ENCODE measurements at places on chromosomes 11 and 22.

DNA sequence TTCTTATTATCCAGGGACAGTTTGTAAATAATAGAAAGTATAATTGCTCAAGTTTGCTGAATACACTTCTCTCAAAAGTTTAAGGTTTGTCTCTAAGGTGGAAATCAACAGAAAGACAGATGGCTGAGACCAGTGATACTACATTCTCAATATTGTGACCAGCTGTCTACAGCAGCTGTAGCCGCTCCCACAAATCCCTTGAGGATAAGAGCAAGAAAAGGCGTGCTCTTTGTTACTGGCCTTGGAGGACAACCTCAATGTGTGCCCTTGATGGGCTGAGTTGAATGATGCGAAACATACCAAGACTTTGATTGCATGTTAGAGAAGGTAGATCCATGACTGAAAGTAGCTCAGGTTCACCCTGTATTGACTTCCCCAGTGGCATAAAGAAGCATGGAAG lies 6.1 kb downstream of the OR6M1 start:
- no peak for DNase-seq

GRCh38 chr11:120739780-120740179 lies 228.2 kb downstream of the GRIK4 start:
- no peak for DNase-seq

- DNase-seq = no peak
Measured at GRCh38 chr11:76153571-76153923, 52.8 kb downstream of the WNT11 start.

DNA sequence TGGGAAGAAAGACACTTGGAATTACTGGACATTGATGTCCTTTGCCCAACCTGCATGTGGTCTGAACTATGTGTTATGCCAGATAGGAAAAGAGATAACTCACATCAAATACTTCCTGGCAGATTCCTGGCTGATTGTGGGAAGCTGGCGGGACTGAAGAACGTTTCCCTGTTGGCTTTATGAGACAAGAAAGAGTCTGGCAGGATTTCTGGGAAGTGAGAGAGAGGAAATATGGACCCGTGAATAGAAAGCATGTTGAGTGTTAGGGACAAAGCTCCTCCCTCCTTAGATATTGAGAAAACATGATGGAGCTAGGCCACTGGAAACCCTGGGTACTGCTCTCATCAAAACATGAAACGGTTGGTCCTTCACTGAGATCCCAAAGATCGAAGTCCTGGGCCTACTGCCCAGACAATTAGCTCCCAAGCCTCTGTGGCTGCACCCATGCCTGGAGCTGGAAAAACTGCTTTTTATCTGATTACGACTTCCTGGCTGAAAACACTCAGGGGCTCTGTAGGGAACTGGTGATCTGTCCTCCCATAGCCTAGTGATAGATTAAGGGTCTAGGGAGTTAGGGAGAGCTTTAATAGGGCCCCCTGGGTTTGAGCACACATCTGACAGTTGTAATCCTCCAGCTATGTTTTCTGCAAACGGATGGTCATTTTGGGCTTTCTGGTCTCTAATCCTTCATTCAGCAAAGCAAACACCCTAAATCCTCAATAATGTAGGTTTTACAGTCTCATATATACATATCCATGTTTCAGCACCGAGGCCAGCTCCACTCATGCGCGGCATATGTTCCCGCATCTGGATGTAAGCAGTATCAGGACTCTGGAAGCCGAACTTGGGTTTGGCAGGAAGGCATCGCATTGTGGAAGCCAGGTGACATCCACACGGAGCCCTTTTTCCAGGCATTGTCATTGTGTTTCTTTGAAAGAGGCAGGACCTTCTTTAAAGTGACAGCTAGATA lies 6.1 kb upstream of the B3GAT1 start:
- DNase-seq = no peak

DNA sequence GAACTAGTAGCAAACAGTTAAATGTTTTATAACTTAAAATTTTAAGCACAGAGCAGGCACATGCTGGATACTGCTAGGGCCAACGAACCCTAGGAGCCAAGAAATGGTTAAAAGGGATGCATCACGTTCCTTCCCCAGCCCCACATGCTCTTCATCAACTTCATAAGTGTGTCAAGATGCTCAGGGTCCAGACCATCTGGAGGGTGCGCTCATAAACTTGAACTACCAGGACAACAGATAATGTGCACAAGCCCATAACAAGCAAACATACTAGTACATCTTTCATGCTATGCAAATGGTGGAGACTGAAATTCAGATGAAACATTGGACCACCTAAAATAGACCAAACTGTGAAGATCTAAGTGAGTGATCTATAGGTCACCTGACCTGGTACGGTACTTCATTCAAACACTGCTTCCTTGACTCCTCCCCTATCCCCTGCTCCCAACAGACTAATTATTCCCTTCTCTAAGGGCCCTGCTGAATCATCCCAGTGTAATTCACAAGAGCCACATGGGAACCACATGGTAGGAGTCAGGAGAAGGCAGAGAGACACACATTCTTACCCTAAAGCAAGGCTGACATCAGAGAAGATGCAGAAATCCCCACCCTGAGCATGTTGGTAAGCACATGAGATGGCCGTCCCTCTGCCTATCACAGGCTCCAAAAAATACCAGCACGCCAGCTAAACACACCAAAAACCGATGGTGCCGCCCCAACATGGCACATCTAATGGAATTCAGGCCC lies 83.9 kb downstream of the ETS1 start:
- DNase-seq = peak; percentile 49

- DNase-seq = no peak
Measured at GRCh38 chr11:68565768-68566167, 105.2 kb downstream of the PPP6R3 start.

GRCh38 chr22:23178512-23179254 lies 1.6 kb upstream of the BCR start:
- peak; percentile 65 for DNase-seq

- no peak for DNase-seq
Measured at GRCh38 chr11:28514391-28514790, 406.2 kb downstream of the METTL15 start.

DNA sequence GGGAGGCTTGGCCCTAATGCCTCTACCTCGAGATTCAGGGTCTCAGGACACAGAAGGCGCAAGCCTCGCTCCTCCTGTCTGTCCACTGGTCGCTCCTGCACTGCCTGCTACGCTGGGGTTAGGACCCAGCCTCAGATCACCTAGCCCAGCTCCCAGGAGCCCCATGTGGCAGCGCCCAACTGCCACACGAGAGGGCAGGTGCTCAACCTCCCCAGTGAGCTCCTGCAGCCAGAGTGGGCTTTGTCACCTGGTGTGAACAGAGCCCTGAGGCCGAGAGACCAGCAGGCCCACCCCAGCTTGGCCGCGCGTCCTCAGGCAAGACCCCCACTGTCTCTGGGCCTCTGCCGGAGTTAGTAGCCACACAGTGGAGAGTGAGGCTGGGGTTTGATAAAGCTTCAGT lies 21.7 kb upstream of the PPARA start:
- no peak for DNase-seq

- no peak for DNase-seq
Measured at GRCh38 chr11:57539342-57539741, 1.9 kb downstream of the SMTNL1 start.

DNA sequence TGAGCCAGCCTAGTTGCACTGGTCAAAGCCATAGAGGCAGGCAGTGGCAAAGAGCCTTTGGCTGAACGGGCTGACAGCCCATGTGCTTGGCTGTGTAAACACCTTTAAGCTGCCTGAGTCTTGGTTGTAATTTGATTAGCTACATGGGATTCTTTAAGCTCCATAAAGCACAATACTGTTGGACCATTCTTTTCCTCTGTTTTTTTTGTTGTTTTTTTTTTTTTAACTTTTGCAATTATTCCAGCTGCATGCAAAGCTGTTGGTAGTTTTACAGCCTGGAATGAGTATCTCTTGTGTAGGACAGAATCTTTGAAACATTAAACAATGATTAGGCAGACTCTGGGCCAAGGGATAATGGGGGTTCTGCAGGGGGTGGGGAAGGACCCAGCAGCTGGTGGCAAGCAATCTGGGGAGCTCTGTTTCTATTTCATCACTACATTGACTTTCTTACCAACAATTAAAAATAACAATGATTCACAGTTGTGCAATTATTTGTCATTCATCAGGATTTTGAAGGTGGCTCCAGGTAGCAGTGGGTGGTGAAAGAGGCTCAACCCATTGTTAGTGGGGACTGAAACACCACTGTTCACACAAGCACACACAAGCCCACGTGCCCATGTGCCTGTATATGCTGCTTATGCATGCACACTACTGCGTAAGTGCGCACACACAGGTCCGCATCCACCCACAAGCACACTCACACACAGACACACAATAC lies 69.5 kb upstream of the CSNK2A3 start:
- no peak for DNase-seq

- DNase-seq = peak; percentile 53
Measured at GRCh38 chr11:2265396-2265795, 5.0 kb downstream of the ASCL2 start.

DNA sequence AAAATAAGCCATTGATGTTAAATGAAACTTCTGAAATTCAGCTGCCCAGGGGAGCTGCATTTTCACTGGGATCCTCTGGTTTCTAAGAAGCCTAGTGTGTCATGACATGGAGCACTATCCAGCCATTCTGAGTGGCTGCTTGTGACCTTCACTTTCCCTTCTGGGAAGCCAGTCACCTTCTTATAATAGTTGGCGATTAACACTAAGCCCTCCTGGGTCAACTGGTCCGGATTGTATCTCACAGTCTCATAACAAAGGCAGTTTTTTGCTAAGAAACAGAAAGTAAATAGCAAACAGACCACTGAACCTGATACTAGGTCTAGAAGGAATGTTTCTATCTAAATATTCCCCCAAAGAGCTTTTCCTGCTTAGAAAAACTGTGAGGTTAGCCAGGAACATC lies 7.9 kb downstream of the CSRP3 start:
- DNase-seq = no peak

- DNase-seq = no peak
Measured at GRCh38 chr11:100190395-100190794, 496.7 kb upstream of the ARHGAP42 start.

DNA sequence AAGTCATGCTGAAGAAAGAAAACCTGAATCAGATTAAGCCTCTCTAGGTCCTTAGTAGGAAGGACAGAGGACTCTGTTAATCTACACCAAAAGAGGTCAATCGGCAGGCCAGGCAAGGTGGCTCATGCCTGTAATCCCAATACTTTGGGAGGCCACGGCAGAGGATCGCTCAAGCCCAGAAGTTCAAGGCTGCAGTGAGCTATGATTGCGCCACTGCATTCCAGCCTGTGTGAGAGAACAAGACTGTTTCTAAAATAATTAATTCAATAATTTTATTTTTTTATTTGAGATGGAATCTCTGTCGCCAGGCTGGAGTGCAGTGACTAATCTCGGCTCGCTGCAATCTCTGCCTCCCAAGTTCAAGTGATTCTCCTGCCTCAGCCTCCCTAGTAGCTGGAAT lies 4.5 kb downstream of the XRCC6 start:
- DNase-seq = no peak

- no peak for DNase-seq
Measured at GRCh38 chr11:1165256-1166041, 7.7 kb downstream of the MUC5AC start.

DNA sequence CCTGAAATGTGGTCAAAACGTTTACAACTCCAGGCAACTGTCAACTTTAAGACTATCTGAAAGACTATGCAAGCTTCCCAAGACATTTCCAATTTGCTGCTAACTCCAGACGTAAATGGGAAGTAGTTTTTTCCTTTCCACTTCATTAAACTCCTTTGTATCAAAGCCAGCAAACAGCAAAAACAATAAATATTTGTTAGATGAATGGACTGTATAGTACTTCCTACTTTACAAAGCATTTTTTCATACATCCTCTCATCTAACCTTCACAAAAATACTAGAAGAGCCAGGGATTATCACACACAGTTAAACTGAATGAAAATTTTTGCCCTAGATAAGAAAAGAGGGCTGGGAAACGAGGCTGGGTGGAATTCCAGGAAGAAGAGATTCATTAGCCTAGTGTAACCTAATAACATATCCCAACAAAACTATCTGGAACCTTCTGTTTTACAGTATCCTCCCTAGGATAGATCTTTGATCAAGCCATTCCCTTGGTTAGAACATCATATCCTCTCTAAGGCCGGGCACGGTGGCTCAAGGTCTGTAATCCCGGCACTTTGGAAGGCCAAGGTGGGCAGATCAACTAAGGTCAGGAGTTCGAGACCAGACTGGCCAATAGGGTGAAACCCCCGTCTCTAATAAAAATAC lies 10.4 kb downstream of the NUP98 start:
- no peak for DNase-seq

DNA sequence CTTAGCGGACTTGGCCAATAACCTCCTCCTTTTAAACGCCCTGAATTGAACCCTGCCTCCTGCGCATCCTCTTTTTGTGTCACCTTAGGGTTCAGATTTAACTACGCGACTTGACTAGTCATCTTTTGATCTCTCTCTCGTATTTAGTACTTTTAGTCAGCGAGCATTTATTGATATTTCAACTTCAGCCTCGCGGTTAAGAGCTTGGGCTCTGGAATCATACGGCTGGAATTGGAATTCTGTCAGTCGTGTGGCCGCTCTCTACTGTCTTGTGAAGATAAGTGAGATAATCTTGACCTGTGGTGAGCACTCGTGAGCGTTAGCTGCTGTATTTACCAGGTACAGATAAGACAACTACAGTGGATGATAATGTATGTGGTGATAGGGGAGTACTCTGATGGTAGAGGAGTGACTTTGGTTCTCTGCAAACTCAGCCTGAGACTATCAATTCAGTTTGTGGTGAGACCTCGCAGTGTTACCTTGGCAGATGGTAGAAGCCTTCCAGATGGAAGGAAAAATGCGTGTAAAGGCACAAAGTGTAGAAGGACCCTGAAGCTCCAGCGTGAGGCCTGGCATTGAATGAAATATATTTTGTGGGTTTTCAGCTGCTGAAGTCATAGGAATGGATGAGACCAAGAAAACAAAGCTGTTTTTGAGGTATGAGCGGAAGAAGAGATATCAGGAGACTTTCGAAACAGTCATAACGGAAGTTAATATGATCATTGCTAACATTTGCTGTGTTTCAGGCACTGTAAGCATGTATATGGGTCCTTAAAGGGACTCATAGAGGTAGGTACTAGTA lies 682 bp downstream of the ATM start:
- no peak for DNase-seq

DNA sequence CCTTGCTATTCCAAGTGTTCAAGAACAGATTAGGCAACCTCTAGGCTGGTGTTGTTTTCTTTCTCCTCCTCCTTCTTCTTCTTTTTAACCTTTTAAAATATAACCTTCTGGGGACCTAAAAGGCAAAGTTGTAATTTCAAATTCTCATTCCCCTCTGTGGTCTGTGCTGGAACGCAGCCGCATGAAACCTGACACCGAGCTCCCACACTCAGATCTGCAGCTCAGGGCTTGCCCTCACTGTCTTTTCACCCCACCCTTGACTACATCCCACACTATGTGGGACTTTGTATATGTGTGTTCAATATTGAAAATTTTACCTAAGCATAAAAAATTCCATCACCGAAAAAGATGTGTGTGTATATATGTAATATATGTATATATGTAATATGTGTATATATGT lies 62.0 kb upstream of the ARHGAP42 start:
- DNase-seq = no peak

Measured in CD4-positive, alpha-beta T cell treated with Interleukin-1 beta for 1 hour (primary cell).